ENCODE measurements at places on chromosomes 12 and 14.

- no peak for DNase-seq
Observed at GRCh38 chr14:95611293-95611880, 74.8 kb upstream of the TCL1B start.

DNA sequence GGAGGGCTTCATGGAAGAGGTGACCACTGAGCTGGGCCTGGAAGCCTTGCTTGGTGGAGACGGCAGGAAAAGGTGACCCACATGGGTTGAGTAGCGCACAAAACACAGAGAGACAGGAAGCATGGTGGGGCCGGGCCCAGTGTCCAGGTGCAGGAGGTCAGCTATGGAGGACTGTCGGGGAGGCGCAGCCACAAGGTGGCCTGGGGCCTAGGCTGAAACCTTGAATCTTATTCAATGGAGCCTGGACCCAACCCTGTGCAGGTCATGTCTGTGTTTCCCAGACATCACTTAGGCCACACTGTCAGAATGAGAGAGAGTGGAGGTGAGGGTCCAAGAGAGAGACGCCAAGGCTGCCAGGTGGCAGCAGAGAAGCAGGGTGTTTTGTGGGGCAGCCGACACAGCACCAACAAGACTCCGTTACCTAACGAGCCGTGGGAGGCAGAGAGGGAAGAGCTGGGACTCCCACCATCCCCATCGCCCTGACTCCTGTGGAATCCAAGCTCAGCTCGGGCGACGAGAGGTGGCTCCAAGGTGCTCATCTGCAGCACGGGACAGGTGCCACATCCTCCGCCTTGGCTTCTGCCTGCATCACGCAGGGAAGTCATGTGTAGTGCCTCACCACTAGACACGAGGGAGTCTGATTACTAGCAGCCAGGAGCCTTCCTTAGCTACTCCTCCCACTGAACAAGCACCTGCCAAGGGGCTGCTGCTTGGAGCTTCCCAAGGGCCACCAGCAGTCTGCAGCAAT, 38.7 kb downstream of the DEGS2 start:
- no peak for DNase-seq

GRCh38 chr14:104592785-104593184, 11.8 kb downstream of the TMEM179 start:
- no peak for DNase-seq

GRCh38 chr12:89349814-89350213, 2.5 kb downstream of the DUSP6 start:
- DNase-seq, result peak; percentile 83

DNA sequence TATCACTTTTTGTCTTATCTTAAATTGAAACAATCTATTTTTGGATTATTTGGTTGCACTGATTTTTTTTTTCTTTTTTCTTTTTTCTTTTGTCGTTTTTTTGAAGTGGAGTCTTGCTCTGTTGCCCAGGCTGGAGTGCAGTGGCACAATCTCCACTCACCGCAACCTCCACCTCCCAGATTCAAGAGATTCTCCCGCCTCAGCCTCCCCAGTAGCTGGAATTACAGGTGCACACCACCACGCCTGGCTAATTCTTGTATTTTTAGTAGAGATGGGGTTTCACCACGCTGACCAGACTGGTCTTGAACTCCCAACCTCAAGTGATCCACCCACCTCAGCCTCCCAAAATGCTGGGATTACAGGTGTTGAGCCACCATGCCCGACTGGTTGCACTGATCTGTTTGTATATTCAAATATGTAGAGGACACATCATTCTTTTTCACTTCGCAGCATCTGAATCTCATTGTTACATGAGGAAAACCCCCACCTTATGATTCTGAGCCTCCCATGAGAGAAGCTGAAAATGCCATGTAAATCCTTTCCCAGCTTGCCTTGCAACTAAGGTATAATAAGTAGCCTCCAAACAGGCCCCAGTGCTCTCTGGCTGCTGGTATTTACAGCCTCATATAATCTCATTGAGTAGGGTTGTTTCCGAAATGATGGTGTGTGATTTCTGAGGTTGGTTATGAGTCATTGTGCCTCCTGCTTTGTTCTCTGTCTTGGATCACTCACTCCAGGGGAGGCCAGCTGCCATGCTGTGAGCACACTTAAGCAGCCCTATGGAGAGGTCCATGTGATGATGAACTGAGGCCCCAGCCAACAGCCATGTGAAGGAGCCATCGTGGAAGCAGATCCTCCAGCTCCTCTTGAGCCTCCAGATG, 5.2 kb upstream of the HSP90B1 start:
- no peak for DNase-seq

GRCh38 chr14:42806909-42807315, 1200.2 kb downstream of the LRFN5 start:
- DNase-seq, result no peak

- DNase-seq, result peak; percentile 61
Observed at GRCh38 chr12:64088431-64089349, 133.4 kb downstream of the KICS2 start.

- peak; percentile 15 for DNase-seq
Observed at GRCh38 chr12:117408161-117408791, 46.9 kb upstream of the NOS1 start.

DNA sequence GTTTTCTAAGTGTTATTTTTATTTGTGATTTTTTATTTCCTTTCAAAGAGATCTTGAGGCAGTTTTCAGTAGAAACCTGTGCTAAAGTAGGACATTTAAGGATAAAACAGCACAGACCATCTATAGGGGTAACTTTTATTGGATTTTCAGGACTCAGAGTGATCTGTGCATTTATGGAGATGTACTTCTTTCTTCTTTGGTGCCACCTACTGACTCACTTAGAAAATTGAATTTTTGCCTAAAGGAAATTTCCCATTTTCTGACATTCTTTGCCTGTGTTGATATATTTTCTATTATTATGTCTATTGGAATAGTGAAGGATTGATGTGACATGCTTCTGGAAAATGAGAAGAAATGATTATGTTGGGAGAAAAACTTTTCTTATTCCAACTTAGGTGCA, 113.0 kb downstream of the UNC79 start:
- no peak for DNase-seq

GRCh38 chr14:82224610-82225009, 691.0 kb upstream of the SEL1L start:
- no peak for DNase-seq

GRCh38 chr14:24095271-24096068, 1.4 kb downstream of the PCK2 start:
- peak; percentile 57 for DNase-seq

GRCh38 chr14:31252865-31253264, 45.3 kb upstream of the HECTD1 start:
- DNase-seq, result no peak

- no peak for DNase-seq
Observed at GRCh38 chr12:6229224-6230218, 29.3 kb downstream of the CD9 start.

- no peak for DNase-seq
Observed at GRCh38 chr14:61628016-61628725, 67.1 kb upstream of the HIF1A start.

- no peak for DNase-seq
Observed at GRCh38 chr12:70534466-70534865, 102.8 kb downstream of the PTPRB start.

DNA sequence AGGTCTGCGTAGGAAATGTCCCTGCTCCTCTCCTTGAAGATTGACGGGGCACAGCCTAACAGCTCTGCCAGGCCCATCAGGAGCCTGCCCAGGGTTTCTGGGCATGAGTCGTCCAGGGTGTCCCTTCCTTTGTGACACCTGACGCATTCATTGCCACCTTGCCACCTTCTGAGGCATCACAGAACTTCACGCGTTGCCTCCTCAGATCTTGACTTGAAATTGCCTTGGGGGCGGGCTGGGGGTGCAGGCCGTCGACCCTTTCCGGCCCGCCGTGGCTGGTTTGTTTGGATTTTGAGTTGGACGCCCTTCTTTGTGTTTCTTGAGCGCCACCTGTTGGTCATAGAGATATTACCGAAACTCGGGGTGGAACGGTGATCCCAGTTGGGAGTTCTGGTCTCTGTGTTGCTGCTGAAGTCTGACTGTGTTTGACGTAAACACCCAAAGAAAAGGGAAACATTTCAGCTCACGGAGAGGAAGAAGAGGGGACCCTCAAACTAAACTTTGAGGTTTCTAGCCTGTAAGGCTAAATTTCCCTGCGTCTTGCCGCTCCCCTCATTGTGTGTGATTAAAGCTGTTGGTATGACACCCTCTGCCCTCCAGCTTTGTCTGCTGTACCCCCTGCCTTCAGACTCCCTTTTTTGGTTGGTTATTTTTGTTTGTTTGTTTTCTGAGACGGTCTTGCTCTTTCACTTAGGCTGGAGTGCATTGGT, 44.6 kb downstream of the MLXIP start:
- no peak for DNase-seq

- no peak for DNase-seq
Observed at GRCh38 chr12:92158796-92159439, 13.3 kb upstream of the BTG1 start.

GRCh38 chr14:67735336-67736147, 33.9 kb downstream of the RDH12 start:
- DNase-seq, result no peak

GRCh38 chr14:74190927-74191575, 48.2 kb upstream of the VSX2 start:
- no peak for DNase-seq

DNA sequence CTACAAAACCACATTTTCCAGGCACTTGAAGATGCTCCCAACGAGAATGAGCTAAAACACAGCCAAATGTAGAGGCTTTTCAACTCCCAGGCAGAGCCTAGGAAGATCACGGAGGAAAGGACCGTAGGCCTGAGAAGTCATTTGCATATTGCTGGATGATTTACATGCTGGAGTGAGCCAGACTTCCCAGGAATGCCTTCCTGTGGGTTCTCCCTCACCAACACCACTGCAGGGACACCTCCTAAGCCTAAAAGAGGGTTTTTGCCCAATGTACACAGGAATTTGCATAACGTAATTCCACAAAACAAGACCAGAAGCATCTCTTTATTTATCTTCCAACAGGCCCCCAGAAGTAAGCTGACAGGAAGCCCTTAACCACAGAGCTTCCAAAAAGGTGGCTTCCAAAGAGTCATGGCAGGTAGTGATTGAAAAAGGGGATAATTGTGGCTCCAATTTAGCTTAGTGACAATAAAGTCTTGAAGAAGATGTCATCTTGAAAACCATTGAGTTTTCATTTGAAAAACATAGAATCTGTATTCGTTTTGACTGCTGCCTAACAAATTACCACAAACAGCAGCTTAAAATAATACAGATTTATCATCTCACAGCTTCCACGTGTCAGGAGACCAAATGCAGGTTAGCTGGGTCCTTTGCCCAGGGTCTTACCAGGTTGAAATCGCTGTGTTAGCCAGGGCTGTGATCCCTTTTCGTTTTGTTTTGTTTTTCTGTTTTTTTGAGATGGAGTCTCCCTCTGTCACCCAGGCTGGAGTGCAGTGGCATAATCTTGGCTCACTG, 116.2 kb downstream of the EGLN3 start:
- DNase-seq, result peak; percentile 17

DNA sequence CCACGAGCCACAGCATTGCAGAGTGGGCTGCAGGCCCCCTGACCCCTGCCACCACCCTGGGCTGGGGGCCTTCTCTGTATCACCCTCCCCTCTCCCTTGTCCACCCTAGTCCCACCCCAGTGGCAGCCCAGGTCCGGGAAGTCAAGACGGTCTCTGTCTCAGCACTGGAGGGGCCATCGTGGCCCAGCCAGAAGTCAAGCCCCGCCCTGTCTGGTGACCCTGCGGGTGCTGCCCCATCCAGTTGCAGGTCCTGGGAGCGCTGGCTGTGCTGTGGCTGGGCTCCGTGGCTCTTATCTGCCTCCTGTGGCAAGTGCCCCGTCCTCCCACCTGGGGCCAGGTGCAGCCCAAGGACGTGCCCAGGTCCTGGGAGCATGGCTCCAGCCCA, 2.7 kb downstream of the PLD4 start:
- DNase-seq, result no peak

DNA sequence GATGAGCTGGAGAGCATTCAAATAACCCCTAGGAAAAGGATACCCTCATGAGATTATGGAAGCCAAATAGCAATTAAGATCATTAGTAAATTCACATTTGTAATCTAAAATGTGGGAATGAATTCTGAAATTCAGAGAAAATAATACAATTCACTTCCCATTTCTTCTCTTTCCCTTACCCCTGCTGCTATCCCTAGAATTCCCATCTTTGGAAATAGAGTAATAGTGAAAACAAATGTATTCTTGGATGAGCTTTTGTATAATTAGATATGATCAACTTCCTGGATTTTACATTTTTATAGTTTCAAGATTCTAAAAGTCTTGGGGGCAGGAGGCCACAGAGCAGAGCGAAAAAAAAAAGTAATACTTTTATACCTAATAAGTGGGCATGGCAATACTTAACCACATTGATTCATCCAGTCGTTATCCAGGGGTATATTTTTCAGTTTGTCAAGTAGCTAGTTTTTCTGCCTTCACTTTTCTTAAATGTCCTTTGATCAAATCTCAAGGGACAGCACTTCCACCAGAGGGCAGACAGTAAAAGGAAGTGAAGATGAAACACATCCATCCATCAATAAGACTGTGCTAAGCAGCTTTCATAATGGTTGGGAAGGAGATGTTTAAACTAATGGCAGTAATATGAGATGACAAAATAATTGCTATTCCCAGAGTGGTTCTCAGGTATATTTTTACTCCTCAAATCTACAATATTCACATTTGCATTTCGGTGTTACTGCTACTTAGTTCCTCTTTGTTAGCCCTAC, 401.3 kb downstream of the DIO2 start:
- no peak for DNase-seq

DNA sequence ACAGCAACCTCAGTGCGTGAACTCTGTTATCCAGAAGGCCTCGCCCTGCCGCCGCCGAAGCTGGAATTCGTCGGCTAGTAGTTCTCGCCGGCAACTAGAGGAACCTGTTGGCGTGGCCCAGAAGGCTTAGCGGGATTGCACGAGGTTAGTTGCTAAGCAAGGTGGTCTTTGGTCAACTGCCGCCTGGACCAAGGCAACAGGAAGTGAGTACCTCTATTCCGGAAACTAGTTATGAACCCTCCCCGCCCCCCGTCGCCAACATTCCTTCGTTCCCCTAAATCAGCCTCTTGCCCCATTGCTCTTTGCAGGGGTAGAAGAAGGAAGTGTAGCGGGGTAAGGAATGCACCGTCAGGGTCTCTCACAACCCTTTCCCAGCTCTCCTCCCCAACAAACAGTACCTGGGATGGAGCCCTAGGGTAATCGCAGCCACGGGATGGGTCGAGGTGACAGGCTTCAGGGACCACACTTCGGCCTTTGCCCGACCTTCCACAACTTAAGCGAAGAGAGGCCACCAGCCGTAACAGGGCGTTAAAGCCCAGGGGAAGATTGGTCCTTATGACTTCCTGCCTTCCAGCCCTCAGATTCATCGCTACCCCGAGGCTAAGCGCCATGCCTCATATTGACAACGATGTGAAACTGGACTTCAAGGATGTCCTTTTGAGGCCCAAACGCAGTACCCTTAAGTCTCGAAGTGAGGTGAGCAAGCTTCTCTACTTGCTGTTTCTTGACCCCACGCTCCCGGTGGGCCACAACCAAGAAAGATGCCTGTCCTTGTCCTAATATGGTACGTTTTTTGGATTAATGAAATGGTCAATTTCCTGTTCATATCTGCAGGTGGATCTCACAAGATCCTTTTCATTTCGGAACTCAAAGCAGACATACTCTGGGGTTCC, at the start of gene GMPR2:
Gene GMPR2, plus strand, starts transcription at position 285 of the 893 bp plus-strand sequence. Its CDS starts 325 bp downstream, at position 610.
- no peak for DNase-seq

DNA sequence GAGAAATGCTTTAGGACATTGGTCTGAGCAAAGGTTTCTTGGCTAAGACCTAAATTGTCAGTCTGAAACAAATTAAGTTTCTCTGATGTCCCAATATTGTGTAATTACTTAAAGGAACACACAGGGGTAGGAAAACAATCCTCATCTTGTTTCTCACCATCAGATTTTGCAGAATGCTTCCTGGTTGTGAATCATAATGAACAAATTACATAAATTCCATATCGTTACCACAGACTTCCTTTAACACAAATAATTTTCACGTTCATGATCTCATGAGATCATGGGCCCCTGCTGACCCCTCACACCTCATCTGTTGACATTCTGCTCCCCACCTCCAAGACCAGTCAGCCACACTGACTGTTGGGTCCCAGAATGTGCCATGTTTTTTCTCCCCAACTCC, 194.1 kb downstream of the MON2 start:
- DNase-seq, result no peak

Data from iPS DF 19.7 (cell line).